ENCODE measurements at places on chromosomes 1 and 21.

DNA sequence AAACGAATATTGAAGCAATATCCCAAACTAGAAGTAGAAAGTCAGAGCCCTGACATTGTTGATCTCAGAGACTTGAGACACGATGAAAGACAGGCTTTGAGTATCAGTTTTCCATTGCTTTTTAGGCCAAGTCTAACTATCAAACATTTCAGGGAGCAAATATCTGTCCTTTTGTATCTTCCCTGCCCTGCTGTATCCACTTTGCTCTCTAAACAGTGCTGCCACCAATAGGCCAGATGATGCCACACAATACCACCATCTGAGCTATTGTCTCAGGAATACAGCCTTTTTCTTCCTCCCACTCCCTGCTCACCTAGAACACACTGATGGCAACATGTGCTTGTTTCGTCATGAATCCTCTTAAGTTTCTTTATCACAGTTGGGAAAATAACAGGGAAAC, 62.6 kb upstream of the SPAG17 start:
- DNase-seq: no peak

DNA sequence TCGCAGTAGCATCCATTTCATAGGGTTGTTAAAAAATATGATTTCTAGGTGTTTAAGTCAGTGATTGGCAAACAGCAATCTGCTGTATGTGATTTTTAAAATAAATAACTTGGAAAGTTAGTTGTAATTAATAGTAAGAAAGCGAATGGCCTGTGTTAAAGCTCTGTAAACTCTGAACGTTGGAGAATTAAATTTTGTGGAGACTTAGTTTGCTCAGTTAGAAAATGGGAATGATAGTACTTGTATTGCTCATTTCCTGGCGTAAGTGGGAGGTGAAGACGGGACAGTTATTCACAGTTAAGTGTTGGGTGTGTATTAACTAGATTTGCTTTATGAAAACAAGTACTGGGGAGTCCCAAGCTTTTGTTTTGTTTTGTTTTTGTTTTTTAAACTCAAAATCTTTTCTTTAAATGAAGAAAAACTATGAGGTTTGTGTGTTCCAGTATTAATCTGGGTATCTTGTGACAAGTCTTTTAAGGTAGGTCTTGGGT, 995 bp downstream of the CACYBP start:
- DNase-seq: no peak

DNA sequence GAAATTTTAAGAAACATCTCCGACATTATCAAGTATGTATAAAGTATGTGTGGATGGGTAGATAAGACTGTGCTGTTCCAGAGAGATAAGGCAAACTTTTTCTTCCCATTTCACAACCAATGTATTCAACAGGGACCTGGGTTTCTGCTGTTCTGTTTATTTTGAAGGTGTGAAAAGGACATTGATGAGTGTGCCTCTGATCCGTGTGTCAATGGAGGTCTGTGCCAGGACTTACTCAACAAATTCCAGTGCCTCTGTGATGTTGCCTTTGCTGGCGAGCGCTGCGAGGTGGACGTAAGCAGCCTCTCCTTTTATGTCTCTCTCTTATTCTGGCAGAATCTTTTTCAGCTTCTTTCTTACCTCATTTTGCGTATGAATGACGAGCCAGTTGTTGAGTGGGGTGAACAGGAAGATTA, 174.0 kb downstream of the CRB1 start:
- DNase-seq: no peak

DNA sequence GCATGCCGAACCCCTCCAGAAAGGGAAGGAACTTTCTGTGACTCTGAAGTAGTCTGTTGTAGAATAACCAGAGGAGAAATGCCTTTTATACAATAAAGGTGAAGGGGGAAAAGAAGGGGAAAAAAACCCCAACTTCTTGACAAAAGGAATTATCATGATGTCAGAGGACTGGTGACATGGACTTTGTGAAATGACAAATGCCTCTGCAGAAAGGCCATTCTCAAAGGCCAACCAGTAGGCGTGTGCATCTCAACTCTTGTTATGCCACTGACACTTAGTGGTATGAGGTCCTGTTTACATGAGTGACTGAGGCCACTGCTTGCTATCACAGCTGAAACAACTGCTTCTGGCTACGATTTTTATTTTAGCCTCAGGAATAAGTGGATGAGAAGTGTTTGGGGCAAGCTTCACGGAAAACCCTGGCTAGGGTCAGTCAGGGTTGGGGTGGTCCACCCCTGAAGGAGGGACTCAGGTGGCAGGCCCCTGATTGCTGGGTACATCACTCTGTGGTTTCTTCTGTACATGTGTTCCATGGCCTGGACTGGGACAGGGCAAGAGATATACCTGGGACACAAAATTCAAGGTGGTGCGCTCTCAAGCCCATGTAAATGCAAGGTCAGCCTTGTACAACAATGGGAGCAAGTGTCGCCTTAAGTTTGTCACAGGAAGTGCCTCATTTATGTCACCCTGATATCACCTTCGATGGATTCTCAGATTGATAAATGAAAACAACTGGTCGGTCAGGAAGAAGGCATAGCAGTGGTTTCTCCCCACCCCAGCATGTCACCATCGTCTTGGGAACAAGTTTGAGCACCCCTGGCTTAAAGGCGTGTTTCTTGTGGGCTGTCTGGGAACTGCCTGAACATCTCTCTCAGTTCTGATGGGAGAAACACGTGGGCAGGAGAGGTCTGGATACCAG, 12.4 kb downstream of the RUNX1 start:
- no peak for DNase-seq

- no peak for DNase-seq
These were observed 149.6 kb downstream of the SEC16B start for GRCh38 chr1:177820213-177820612.

- DNase-seq: no peak
These were observed 178.8 kb downstream of the SDCCAG8 start for GRCh38 chr1:243434594-243434993.

DNA sequence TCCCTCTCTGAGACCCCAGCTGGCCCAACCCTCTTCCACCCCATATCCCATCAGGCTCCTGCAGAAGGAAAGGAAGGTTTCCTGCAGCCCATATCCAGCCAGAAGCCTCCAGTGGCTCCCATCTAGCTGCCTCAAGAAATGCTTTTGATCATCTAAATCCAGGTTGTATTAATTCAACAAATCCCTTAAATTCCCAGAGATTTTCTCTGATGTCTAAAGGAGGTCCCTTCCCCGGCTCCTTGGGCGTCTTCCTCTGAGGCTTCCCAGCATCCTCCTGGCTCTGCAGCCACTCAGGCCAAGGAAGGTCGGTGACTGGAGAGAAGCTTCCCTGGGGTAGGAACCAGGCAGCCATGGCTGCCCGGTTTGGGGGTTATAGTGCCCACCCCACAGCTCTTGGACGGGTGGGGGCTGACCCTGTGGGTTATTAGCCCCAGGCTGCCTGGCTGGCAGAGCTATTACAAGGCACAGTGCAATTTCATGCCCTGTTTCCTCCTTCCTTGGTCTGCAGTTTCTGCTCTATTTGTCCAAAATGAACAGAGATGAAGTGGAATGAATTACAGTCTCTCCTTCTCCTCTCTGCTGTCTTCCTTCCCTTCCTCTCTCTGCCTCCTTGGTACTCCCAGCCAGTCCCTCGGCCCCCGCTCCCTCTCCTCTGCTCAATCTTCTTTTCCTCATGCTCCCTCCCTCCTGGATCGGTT, 34.8 kb upstream of the DISP3 start:
- no peak for DNase-seq

DNA sequence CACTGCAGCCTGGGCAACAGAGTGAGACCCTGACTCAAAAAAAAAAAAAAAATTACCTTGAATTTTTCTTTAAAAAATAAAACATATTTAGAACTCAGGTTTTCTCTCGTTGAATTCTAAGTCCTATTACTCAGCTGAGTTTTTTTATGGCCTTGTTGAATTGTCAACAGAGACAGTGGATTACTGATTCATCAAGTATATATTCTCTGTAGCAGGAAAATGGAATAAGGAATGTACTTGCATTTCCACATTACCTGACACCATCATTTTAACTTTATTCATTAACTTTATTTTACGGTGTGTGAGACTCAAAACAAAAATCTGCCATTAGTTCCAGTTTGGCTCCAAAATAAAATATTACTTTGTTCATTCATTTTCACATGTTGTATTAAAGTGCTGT, 53.8 kb upstream of the APP start:
- DNase-seq: no peak

DNA sequence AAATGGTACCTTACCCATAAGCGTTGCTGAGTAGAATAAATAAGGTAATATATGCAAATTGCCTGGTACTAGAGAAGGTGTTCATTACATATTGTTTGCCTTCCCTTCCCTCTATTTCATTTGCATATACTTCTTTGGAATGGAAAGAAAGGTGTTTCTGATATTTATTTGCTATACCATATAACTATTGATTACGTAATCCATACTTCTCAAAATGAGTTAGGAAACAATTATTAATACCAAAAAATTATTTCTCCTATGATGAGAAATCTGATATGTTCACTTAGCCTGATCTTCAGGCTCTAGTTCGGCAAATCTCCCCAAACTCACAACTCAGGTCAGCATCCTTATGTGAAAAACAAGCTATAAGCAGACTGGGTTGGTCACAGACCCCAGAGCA, 119.3 kb downstream of the DAB1 start:
- DNase-seq: no peak

DNA sequence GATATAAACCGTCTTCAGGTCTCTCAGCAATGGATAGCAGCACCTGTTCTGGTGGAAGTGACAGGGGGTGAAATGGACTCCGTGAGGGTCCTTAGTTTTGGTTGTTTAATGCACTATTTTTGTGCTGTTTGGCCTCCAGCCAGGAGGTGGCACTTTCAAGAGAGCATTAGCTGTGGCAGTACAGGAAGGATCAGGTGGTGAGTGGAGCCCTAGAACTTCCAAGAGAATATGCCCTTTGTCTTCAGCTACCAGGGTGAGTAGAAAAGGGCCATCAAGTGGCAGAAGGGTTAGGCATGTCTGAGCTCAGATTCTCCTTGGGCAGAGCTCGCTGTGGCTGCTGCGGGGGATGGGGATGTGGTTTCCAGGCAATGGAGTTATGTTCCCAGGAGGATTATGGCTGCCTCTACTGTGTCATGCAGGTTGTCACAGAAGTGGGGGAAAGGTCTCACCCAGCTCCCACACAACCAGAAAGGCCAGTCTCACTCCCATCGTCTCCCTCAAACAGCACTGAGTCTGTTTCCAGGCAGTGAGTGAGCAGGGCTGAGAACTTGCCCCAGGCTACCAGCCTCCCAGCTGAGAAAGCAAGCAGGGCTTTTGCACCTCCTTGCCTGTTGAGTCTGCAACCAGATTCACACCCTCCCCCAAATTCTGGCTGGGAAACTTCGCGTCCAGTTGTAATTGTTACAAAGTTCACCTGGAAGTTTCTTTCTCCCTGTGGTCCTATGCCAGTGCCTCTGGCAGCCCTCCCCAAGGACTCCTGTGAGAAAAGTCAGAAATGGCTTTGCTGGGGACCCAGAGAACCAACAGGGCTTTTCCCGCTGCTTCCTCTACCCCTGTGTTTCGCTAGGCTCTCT, 39.1 kb upstream of the TTLL7 start:
- DNase-seq: no peak

DNA sequence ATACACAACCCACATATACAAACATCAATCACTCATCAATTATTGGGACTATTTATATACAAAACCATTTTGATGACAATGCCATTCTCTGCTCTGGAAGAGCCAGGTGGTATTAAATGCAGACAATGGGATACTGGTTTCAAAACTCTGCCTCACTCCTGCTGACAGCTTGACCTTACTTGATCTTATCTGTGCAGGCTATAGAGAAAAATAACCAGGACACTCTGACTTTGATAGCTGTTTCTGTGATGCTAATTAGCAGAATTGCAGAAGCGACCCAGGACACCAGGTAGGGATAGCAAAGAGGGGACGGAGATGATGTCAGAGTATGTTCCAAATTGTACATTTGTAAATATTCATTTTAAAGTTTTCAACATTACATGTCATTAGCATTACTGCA, 89.5 kb downstream of the OLFM3 start:
- DNase-seq: no peak

DNA sequence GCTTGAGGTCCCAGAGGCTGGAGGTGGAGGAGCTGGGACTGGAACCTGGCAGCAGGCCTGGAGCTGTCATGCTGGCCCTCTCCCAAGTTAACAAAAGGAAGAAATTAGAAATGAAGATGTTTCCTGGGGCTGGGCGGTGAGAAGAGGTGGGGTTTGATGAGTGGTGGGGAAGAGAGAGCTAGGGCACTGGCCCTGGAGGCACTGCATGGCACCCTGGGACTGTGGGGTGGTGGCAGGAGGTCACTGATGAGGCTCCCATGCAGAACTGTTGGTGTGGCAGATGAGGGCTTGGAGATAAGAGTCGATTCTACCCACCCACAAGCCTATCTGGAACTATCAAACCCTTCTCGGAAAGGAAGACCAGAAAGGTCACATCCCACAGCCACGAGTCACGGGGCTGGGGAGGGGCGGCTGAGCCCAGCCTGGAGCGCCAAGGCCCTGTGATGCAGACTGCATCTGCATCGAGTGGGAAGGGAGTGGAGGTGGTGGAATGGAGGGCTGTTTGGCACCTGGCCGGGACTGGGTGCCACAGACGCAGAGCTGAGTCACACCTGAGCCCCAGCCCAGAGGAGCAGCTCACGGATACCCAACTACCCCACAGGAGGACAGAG, 29.4 kb downstream of the MRPL37 start:
- DNase-seq: no peak

DNA sequence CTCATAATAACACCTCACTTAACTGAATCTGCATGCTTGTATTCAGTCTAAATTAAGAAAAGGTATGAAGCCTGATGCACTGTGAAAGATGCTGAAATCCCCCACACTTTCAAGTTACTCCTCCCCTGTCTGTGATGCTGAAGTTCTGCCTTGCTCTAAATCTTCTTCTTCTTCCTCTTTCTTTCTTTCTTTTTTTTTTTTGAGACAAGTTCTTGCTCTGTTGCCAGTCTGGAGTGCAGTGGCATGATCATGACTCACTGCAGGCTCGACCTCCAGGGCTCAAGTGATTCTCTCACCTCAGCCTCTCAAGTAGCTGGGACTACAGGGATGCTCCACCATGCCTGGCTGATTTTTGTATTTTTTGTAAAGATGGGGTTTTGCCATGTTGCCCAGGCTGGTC, 231.0 kb upstream of the B3GALT2 start:
- no peak for DNase-seq

DNA sequence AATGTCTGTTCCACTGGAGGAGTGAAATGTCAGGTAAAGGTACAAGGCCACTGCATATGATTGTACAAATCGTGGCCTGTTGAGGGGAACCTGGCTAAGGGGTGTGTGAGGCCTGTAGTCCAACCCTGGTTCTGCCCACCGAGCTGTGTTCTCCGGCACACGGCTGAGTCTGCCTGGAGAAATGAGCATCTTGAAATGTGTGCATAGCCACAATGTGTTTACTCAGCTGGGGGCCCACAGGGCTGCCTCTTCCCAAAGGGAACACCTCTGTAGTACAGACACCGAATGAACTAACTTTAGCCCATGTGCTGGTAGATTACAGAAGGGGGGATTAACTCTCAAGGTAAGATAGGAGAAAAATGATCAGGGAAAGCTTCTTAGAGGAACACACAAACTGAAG, 30.2 kb downstream of the AK4 start:
- no peak for DNase-seq

- DNase-seq: no peak
These were observed 194.0 kb downstream of the PLPP3 start for GRCh38 chr1:56385314-56385713.

Data from NCI-H2107 (cell line).